Calu3 (cell line): ENCODE measurements at places on chromosomes 2 and 18.

DNA sequence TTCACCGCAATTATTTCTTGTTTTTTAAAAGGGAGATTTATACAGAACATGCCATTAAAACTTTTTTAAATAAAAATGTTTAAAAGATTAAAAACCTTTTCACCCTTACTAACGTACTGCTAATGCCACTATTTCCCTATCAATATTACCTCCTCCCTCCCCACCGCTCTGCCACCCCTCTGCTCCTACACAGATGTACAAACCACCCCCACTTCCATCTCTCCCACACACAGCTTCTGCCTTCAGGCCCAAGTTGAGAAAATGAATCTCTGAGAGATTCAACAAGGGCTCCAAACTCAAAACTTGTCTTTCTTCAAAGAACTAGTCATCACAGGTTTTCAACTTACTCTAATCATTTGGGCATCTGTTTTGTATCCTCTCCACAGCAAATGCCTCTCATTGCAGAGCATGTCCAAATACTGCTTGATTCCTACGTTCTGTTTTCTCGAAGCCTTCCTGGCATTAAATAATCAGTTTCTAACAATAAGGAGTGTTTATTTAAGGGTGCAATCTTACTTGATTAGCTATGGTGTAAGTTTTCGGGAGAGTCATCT lies 32.1 kb downstream of the FARSB start:
- no peak for DNase-seq

DNA sequence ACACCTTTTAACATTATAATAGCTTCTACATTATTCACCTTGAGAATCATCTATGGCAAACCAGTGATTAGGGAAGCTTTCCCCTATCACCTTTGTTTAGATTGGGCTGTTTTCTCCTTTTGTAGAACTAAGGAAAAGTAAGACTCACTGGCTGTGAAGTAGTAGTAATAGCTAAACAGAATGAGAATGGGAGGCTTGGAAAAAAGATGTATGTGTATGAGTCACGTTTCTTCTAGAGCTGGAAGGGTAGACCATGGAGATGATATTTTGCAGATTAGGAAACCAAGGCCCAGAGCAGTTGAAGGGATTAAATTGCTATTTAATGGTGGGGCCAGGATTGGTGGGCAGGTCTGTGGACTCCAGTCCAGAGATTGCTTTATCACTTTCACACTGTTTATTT lies 214.5 kb downstream of the MCFD2 start:
- no peak for DNase-seq

- no peak for DNase-seq
These were observed 438.3 kb downstream of the SPAG16 start for GRCh38 chr2:213722565-213722964.

DNA sequence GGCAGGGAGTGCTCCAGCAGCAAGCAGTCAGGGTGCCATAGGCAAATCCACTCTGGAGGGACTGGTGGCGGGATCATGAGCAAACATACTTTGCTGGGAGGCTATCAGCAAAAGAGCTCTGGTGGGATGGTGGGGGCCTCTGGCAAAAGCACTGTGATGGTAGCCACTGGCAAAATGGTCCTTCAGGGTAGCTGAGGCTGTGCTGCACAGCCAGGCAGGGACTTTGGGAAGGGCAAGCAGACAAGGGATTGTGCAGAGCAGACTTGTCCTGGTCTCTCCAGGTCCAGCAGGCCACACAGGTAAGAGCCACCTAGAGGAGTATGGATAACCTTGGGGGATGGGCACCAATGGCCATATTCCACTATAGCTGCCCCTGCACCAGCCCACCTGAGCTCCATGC lies 129.4 kb upstream of the OTOS start:
- no peak for DNase-seq

GRCh38 chr2:109304242-109304641 lies 175.2 kb downstream of the SH3RF3 start:
- no peak for DNase-seq

DNA sequence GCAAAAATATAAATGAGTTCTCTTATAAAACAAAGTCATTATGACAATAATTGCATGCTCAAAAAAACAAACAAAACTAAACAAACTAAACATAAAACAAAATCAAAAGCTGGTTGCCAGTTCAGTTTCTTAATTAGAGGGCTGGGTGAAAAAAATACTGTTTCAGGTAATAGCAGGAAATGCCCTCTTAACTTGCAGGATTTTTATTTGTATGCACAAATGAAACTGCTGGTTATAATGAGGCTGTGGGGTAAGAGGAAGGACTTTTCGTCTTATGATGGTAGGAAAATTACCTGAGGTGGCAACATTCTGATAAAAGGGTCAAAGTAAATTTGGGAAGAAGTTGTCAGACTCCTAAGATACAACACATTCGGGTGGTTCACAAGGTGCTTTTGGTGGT lies 21.5 kb upstream of the CDKL4 start:
- DNase-seq, result no peak

DNA sequence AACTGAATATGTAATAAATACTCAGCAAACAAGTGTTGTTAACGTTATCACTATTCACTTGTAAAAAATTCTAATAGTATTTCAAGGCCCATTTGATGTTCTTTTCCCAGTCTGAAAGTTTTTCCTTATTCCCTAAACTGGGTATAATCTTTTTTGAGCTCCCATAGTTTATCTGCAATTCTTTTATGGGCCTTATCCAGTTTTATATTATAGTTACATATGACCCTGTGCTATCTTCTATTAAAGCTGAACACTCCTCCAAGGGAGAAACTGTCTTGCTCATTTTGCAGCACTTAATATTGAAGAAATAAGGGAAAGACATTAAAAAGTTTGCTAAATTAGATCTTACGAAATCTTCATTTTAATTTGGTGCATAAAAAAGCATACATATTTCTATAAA lies 13.9 kb downstream of the PELI1 start:
- no peak for DNase-seq

GRCh38 chr18:677951-678381 lies 20.5 kb downstream of the TYMS start:
- DNase-seq, result no peak

DNA sequence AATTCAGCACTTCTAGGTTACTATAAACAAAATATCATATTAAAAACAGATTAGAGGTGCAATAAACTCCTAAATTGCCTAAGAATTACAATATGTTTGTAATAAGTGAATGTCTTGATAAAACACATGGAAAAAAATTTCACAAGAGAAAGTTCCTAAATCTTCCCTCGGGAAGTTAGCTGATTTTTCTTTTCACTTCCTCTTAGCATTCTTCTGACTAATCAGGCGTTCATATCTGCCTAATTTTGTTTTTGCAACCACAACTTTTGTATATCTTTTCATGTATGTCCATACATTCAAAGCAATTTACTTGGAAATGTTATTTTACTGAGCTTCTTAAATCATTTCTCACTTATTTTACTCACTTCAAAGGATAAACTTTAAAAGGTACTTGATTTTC lies 88.5 kb downstream of the RTTN start:
- DNase-seq, result no peak

GRCh38 chr2:211429256-211429920 lies 873.0 kb downstream of the CPS1 start:
- DNase-seq, result no peak

GRCh38 chr2:97965116-97965515 lies 30.6 kb downstream of the TMEM131 start:
- DNase-seq, result no peak

GRCh38 chr2:136394136-136395060 lies 276.4 kb upstream of the CXCR4 start:
- no peak for DNase-seq

DNA sequence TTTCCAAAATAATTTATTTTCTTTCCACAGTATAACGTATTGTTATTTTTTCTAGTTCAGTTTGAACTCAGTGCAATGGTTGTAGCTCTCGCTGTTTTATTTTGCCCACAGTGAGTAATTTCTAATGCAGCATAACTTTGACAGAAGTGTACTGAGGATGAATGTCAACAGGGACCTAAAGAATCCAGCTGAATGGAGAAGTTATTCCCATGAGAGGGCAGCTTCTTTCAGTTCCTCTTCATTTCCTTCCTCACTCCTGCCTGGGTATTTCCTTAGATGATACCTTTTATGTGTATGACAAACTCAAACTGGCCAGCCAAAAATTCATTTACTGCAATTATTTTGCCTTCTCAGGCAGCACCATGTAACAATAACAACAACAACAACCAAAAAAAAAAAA lies 1223.1 kb upstream of the ZEB2 start:
- no peak for DNase-seq
